ENCODE measurements at places on chromosomes 2 and 18.

- peak; percentile 91 for DNase-seq
Measured at GRCh38 chr2:100197631-100198153, 55.3 kb upstream of the AFF3 start.

GRCh38 chr2:24613154-24613814 is 122.2 kb downstream of the NCOA1 start:
- DNase-seq, result no peak

GRCh38 chr2:23636426-23636825 is 251.4 kb downstream of the KLHL29 start:
- no peak for DNase-seq

DNA sequence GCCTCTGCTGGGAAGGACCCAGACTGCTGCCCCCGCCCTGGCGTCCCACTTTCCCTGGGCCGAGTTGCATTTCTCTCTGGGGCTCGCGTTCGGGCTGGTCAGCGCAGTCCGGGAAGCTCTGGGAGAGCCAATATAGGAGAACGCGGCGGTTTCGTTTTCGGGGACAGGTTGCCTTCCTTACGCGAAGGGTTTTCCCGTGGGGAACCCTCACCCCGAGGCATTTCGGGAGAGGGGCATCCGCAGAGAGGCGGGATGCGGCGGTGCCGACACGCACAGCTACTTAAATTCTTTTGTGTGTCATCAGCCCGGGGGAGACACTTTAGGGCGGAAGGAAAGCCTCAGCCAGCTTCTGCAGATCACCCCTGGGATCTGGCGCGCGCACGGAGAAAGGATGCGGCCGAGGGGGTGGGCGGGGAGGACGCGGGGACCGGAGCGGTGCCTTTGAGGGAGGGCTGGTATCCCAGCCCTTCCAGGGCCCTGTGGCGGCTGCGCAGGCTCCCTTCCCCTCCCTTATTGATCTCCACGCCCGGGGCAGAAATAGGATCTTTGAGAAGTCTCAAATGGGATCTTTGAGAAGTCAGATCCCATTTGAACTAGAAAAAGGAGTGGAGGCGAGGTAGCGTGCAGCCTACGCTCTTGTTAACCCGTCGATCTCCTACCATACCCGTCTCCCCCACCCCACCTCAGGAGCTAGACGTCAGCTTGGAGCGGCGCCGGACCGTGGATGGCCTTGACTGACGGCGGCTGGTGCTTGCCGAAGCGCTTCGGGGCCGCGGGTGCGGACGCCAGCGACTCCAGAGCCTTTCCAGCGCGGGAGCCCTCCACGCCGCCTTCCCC is 1.2 kb downstream of the GATA6 start:
- DNase-seq, result peak; percentile 87

DNA sequence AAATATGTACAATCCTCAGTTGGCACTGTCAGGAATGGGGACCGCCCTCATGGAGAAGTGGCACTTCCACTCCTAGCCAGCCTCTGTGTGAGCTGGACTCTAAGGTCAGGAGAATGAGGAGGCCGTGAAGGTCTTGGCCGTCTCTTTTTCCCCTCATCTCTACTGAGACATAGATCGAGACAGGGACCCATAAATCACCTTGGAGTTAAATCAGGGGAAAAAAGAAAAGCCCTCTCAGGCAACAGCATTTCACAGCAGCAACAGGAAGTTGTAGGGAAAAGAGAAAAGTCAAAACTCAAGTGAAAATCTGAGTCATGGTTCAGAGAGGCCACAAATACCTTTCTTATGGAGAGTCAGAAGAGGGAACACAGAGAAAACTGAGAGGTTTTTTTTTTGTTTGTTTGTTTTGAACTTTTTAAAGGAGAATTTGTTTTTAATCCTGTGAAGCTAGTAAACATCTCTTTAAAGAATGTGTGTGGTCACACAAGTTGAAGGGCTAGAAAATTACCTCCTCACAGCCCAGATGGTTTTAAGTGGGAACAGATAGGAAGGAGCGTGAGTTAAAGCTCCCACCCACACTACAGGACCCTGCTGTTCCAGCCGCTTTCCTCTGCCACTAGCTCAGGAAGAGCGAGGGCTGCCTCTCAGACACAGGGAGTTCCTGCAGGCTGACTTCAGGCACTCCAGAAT is 30.6 kb upstream of the CYP1B1 start:
- DNase-seq, result no peak

GRCh38 chr2:39689876-39690275 is 24.2 kb downstream of the TMEM178A start:
- DNase-seq, result no peak
